ENCODE measurements at places on chromosomes 11 and 22.
A peak's percentile ranks its signal among the peaks of the same experiment; 100 is the strongest.

DNA sequence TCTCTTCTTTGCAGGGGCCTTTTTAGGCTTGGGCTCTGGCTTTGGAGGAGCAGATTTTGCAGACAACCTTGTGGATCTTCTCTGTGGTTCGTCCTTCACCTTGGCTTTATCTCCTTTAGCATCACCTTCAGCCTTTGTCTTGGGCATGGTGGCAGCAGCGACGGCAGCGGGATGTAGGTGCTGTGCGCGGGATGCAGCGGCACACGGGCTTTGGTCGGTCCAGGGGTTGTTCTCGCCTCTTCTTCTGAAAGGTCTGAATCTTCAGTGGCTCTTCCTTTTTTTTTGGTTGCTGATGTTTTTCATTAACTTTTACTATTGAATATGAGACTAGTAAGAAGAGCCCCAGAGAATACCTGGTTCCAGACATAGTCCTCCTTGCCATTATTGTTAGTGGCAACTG is 10.0 kb downstream of the MEI1 start:
- DNase-seq = no peak
- no peak overlapping the region for H3K27ac ChIP-seq
- no peaks in the 10 kb centered on the region for H3K27me3 ChIP-seq
- no peak overlapping the region for H3K4me3 ChIP-seq

- peaks cover 2% of the 10 kb centered on the region for H3K4me1 ChIP-seq
- DNase-seq = peak; percentile 8
- peaks cover 37% of the 10 kb centered on the region for H3K36me3 ChIP-seq
- peak overlapping the region; percentile 53 for H3K4me3 ChIP-seq
- no peaks in the 10 kb centered on the region for H3K27me3 ChIP-seq
- H3K27ac ChIP-seq = peak overlapping the region; percentile 93
Measured at GRCh38 chr11:134196756-134197155, 27.0 kb downstream of the NCAPD3 start.

- H3K27me3 ChIP-seq = no peaks in the 10 kb centered on the region
- no peak overlapping the region for H3K4me3 ChIP-seq
- peak overlapping the region; percentile 4 for H3K27ac ChIP-seq
- H3K36me3 ChIP-seq = peaks cover 39% of the 10 kb centered on the region
Measured at GRCh38 chr22:24305260-24305692, 34.6 kb downstream of the SPECC1L start.

DNA sequence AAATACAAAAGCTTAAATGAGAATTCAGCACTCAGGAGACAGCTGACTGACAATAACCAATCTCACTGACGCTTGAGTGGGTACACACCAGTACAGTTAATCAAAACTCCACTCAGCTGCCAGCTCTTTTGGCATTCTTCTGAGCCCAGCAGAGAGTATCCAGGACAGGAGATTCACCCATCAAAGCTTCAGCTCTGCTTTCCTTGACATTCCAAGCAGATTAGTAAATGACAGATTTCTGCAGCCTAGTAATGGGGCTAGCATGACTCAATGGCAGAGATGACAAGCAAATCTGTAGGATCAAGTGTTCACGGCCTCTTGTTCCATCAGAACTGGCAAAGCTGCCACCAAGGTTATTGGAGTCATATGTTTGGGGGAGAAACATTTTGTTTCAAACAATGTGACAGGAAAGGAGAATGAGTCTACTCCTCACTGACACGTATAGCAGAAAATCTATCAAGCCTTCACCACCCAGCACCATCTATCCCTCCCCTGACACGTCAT is 420.0 kb downstream of the DYNC2H1 start:
- no peaks in the 10 kb centered on the region for H3K4me1 ChIP-seq
- no peaks in the 10 kb centered on the region for H3K36me3 ChIP-seq
- H3K4me3 ChIP-seq = no peak overlapping the region
- H3K27ac ChIP-seq = no peak overlapping the region

DNA sequence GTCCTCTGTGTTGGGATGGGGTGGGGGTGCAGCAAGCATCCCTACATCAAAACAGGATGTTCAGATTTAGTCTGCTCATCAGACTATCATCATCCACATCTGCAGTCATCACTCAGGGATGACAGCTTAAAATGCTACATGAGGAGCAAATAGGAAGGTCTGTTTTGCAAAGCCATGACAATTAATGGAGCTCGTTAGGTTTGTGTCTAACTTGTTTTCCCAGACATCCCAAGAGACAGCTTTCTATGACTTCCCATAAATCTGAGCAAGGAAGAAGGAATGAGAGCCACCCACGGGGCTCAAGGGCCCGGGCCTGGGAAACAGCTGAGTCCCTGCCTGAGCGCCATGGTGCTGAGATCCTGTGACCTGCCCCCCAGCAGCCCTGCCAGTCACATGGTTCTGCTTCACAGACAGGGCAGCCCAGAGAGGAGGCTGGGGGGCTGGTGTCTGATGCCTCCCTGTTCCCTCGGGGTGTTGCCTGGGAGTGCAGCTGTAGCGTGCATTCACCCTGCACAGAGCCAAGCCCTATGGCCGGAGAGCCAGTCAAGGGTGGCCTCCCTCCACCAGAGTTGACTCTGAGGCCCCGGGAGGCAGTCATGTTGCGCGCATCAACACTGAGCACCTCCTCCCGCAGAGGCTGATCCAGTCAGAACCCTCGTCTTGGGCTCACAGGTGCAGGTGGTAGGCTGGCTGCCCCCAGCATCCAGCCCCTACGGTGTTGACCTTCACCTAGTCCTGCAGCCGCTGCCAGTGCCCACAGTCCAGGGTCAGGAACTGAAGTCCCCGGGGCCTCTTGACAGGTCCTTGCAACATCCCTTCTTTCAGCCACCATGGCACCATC is 12.1 kb downstream of the DERL3 start:
- no peak overlapping the region for H3K4me3 ChIP-seq
- no peak overlapping the region for H3K27ac ChIP-seq
- H3K4me1 ChIP-seq = peaks cover 17% of the 10 kb centered on the region
- no peak for DNase-seq
- H3K36me3 ChIP-seq = peaks cover 27% of the 10 kb centered on the region

GRCh38 chr11:65292890-65293289 is 21.8 kb upstream of the CDC42EP2 start:
- H3K27me3 ChIP-seq = no peaks in the 10 kb centered on the region
- peaks cover 32% of the 10 kb centered on the region for H3K36me3 ChIP-seq
- no peak for DNase-seq
- no peak overlapping the region for H3K4me3 ChIP-seq
- no peak overlapping the region for H3K27ac ChIP-seq

DNA sequence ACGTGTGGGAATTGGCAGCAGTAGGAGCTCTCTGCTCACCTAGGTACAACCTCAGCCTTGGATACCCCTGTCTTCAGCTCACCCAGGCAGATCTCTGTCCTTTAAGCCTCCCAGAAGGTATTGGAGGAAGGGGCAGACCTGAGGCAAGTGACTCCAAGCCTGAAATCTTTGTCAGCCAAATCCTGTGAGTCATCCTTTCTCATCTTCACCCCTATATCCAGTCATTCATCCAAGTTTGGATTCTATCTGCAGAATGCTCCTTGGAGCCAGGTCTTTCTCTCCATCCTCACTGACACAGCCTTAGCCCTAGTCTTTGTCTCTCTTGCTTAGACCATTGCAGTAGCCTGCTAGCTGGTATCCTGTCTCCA is 10.4 kb upstream of the THY1 start:
- H3K27me3 ChIP-seq = peaks cover 44% of the 10 kb centered on the region
- no peak overlapping the region for H3K27ac ChIP-seq
- no peaks in the 10 kb centered on the region for H3K4me1 ChIP-seq
- no peak for DNase-seq
- H3K36me3 ChIP-seq = peaks cover 6% of the 10 kb centered on the region
- H3K4me3 ChIP-seq = no peak overlapping the region

GRCh38 chr22:44737406-44738346 is 14.7 kb upstream of the ARHGAP8 start:
- H3K27me3 ChIP-seq = no peaks in the 10 kb centered on the region
- H3K27ac ChIP-seq = no peak overlapping the region
- H3K4me3 ChIP-seq = no peak overlapping the region
- peaks cover 13% of the 10 kb centered on the region for H3K4me1 ChIP-seq
- H3K36me3 ChIP-seq = peaks cover 39% of the 10 kb centered on the region

- no peaks in the 10 kb centered on the region for H3K4me1 ChIP-seq
- no peaks in the 10 kb centered on the region for H3K36me3 ChIP-seq
- no peak for DNase-seq
- no peak overlapping the region for H3K27ac ChIP-seq
- no peak overlapping the region for H3K4me3 ChIP-seq
- H3K27me3 ChIP-seq = peaks cover 11% of the 10 kb centered on the region
Measured at GRCh38 chr11:60204922-60205321, 22.0 kb upstream of the MS4A6A start.

GRCh38 chr11:117663821-117664220 is 133.2 kb downstream of the DSCAML1 start:
- no peak overlapping the region for H3K4me3 ChIP-seq
- H3K36me3 ChIP-seq = no peaks in the 10 kb centered on the region
- no peak for DNase-seq
- H3K27me3 ChIP-seq = peaks cover 18% of the 10 kb centered on the region

GRCh38 chr11:79400717-79401330 is 40.0 kb downstream of the TENM4 start:
- no peaks in the 10 kb centered on the region for H3K36me3 ChIP-seq
- H3K27ac ChIP-seq = no peak overlapping the region
- no peak for DNase-seq

- peaks cover 3% of the 10 kb centered on the region for H3K4me1 ChIP-seq
- H3K27ac ChIP-seq = no peak overlapping the region
- peaks cover 2% of the 10 kb centered on the region for H3K36me3 ChIP-seq
- no peaks in the 10 kb centered on the region for H3K27me3 ChIP-seq
- no peak overlapping the region for H3K4me3 ChIP-seq
Measured at GRCh38 chr22:49719046-49719445, 108.6 kb downstream of the BRD1 start.

DNA sequence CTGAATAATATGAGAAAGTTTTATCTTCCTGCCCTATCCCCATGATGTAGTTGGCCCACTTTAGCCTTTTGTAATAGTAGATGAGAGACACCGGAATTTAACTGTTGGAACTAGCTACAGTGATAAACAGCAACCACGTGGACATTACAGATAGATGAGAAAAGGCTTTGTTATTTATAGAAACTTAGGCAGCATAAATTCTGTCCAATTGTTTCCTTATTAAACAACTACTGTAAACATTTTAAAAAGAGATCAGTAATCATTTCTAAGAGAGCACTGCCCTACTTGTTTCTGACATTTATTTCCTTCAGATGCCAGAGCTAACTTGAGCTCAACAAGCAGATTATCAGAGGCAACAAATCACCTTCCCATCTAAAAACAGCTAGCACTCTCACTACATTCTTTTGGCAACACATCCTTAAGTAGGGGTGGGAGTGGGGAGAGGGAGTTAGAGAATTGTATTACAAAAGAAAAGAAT is 63.1 kb downstream of the SOX6 start:
- no peaks in the 10 kb centered on the region for H3K4me1 ChIP-seq
- DNase-seq = no peak
- no peak overlapping the region for H3K27ac ChIP-seq
- no peaks in the 10 kb centered on the region for H3K27me3 ChIP-seq
- no peaks in the 10 kb centered on the region for H3K36me3 ChIP-seq
- H3K4me3 ChIP-seq = no peak overlapping the region

DNA sequence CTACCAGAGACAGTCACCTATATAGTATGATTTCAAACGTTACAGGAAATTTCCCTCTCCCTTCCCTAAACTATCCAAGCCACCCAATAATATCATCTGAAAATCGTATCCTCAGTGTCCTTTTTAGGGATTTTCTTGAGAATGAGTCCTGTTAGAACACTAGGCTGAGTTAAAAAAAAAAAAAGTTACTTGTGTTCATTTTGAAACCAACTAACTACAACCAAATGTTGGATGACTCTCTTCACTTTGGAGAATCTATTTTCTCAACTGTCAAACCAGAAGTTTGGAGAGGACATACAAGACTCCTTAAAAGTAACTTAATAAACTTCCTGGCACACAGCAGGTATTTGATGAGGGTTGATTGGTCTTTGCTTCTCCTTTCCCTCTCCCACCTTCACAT is 183.2 kb upstream of the SESN3 start:
- H3K27ac ChIP-seq = no peak overlapping the region
- no peak overlapping the region for H3K4me3 ChIP-seq
- DNase-seq = no peak
- H3K36me3 ChIP-seq = no peaks in the 10 kb centered on the region
- H3K4me1 ChIP-seq = no peaks in the 10 kb centered on the region

DNA sequence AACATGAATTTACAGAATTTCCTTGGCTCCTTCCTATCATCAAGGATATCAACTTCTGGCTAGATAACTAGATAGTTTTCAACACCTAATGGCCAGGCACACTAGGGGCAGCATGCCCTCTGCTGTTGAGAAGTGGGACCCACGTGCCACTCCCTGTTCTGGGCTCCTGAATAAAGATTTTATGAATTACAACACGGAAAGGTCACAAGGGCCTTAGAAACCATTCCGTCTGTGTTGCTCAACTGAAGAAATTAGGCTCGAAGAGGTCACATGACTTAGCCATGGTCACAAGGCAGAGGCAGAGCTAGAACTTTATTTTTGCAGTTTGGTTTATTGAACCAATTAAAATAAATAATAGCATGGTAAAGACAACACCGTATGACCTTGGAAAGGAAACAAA is 36.0 kb downstream of the PRCP start:
- no peaks in the 10 kb centered on the region for H3K27me3 ChIP-seq
- no peak for DNase-seq
- no peak overlapping the region for H3K4me3 ChIP-seq
- H3K4me1 ChIP-seq = peaks cover 2% of the 10 kb centered on the region
- no peaks in the 10 kb centered on the region for H3K36me3 ChIP-seq

Measured in effector memory CD8-positive, alpha-beta T cell (primary cell).